ENCODE measurements at places on chromosomes 1 and 21.

DNA sequence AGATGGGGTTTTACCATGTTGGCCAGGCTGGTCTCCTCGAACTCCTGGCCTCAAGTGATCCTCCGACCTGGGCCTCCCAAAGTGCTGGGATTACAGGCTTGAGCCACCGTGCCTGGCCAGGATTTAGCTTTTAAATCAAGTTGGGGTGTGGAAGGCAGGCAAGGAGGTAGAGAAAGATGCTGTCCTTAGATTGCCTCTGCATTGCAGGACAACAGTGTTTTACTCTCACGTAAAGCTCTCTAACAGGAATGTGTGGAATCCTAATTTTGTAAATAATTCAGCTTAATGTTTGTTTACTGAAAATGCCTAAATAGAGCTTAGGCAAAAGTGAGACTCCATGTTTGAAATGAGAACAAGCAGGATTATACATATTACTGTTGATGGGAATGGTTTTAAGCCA is 29.5 kb upstream of the TGFB2 start:
- no peak for DNase-seq

- no peak for DNase-seq
Measured at GRCh38 chr1:166080967-166081870, 85.6 kb downstream of the FAM78B start.

- no peak for DNase-seq
Measured at GRCh38 chr1:57158604-57158998, 192.8 kb upstream of the C8B start.

DNA sequence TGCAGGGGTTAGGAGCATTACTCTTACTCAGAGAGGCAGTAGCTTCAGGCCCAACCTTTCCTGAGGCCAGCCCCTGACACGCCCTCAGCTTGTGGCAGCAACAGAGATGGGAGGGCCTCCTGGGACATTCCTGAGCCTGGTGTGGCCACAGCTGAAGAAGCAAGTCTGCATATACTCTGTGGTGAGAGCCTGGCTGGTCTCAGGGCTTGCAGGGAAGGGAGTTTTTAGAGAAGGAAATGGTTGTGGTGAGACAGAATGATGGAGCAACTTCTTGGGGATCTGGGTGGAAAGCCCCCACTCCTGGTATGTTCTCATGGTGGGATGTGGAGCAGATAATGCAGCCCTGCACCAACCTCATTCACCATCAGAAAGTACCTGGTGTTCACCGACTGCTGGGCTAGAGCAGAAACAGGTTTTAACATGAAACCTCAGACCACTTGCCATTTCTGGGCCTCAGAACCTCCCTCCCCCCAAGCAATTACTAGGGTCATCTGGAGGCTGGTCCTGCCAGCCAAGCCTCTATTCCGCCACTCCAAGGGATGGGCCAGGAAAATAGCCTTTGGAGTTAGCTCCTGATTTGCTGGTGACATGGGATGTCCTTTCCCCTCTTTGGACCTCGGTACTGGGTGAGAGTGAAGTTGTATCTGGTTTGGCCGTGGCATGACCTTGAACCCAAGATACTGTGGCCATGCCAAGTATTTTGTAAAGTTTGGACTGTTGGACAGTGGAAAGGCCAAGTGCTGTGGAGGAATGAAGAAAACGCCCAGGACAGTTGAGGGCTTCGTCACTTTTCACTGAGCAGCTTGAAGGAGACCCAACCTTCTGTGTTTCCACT is 28.1 kb upstream of the RNF19B start:
- no peak for DNase-seq

DNA sequence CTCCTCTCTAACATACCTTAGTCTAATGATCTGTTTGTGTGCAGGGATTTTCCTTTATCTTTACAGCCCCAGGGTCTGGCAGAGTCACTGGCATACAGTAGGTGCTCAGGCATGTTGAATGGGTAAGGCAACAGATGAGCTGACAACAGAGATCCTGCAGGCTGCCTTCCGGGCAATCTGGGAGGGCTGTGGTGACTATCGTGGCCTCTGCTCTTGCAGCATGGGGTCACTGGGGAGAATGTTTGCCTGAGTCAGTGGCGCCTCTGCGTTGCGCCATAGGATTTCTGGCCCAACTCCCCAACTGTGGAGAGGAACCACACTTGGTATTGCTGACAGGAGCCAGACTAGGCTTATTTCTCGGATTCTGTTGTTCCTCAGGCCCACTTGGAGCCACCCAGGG is 93.8 kb downstream of the LAMC2 start:
- DNase-seq: no peak

GRCh38 chr1:7007902-7008301 is 222.6 kb downstream of the CAMTA1 start:
- DNase-seq: no peak

DNA sequence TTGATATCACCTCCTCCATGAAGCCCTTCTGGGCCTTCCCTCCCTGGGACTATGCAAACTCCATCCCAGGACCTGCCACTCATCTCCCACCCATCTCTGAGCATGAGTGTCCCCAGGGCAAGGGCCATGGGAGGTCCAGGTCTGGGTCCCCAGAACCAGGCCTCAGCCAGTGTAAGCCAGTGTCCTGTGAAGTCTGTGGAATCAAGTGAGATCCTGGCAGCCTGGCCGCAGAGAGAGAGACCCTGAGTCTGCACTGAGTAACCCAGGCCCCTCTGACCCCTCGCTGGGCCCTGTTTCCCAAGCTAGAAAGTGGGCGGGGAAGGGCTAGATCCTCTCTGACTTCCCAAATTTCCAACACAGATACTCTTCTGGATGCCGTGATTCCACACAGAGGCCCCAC is 132.7 kb downstream of the DMRTB1 start:
- DNase-seq: no peak

- DNase-seq: no peak
Measured at GRCh38 chr1:48077795-48078222, 80.6 kb upstream of the TRABD2B start.

DNA sequence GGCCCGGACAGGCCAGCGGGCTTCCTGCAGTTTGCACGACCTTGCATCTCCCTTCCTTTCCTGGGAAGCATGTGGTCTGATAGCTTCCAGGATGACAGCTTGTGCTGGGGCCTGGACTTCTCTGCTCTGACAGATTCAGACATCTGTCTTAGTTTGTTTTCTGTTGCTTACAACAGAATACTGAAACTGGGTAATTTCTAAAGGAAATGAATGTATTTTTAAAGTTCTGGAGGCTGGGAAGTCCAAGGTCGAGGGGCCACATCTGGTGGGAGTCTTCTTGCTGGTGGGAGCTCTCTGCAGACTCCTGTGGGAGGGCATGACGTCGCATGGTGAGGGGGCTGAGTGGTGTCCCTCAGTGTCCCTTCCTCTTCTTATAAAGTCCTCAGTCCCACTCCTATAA is 35.3 kb upstream of the TENT5B start:
- no peak for DNase-seq

DNA sequence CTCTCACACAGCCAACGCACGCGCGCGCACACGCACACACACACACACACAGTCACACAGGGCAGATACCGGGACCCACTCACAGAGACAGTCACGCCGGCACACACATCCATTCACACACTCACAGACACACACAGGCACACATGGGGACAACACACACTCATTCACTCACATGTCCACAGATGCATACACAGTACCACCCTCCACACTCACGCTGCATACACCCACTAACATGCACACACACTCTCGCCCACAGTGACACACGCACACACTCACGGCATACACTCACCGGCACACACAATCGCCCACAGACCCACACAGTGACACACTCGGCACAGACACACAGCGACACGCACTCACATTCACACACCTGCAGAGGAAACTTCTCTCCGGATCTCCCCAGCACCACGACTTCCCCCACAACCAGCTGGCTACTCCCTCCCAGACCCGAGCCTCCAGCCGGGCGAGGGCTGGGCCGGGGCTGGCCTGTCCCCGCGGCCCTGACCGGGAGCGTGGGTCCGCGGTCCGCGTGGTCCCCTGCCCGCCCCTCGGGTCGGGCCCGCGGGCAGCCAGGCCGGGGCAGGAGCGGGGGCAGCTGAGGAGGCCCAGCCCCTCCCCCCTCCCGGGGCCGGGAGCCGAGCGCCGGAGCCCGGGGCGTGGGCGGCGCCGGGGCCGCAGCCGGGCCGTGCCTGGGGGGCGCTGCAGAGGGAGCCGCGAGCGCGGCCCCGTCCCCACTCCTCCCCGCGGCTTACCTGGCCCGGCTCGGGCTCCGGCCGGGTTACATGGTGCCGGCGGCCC is 552 bp downstream of the DLGAP3 start:
- DNase-seq: no peak

GRCh38 chr1:155063550-155064110 is at the start of gene EFNA4:
EFNA4 (plus strand) TSS chr1:155063740; CDS start chr1:155063824, 84 bp downstream.
- peak; percentile 55 for DNase-seq

DNA sequence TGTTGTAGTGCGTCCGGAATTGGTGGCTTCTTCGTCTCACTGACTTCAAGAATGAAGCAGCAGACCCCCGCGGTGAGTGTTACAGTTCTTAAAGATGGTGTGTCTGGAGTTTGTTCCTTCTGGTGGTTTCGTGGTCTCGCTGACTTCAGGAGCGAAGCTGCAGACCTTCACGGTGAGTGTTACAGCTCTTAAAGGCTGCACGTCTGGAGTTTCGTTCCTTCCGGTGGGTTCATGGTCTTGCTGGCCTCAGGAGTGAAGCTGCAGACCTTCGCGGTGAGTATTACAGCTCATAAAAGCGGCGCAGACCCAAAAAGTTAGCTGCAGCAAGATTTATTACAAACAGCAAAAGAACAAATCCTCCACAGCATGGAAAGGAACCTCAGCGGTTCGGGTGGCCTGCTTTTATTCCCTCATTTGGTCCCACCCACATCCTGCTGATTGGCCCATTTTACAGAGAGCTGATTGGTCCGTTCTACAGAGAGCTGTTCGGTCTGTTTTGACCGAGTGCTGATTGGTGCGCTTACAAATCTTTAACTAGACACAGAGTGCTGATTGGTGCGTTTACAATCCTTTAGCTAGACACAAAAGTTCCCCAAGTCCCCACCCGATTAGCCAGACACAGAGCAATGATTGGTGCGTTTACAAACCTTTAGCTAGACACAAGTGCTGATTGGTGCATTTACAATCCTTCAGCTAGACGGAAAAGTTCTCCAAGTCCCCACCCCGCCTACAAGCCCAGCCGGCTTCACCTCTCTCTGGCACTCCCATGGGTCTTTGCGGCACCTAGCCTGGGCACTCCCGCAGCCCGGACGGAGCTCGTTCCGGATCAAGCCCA is 49.6 kb upstream of the KRTAP19-8 start:
- DNase-seq: no peak

DNA sequence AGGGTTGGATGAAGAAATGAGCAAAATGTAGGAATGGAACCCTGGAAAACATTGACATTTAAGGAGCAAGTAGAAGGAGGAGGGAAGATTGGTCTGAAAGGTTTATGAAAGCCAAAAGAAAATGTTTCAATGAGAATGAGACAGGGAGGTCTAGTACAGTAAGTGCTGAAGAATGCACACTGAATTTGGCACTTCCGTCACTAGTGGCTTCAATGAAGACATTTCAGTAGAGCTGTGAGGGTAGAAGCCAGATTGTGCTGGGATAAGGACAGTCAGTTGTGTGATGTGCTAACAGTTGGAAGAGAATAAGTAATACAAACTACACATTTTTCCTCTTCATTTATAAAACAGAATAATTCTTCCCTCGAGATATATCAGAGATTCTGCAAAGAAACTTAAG is 17.1 kb downstream of the THEM4 start:
- DNase-seq: no peak

DNA sequence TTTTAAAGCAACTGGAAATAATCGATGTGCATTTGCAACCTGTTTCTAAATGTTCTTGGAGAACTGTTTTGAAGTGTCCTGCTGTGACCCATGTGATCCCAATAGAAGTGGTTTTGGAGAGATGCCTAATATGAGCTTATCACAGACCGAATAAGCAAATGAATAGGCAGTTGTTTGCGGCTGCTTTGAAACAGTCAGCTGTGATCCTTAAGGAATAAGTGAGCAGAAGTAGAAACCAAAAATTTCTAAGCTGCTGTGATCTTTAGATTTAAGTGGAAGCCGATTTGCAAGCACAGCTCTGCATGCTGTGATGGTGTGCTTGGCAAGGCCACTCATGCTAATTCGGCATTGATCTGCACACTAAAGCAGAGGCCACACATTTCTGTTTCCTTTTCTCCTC is 329.5 kb upstream of the DUSP10 start:
- DNase-seq: no peak

DNA sequence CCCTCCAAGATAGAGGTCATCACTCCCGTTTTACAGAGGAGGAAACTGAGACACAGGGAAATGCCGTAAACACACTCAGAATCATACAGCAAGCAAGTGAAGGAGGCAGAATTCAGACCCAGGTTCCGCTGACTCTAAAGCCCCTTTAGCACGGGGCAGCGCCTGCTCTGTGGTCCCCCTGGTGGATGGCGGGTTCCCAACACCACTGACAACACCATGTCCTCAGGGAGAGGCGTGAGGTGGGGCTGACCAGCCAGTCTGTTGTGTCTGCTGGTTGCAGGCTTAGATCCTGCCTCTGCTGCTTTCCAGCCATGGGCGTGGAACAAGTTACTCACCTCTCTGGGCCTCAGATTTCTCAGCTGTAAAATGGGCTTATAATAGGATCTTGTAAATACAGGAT is 617.3 kb downstream of the MATN1 start:
- no peak for DNase-seq

DNA sequence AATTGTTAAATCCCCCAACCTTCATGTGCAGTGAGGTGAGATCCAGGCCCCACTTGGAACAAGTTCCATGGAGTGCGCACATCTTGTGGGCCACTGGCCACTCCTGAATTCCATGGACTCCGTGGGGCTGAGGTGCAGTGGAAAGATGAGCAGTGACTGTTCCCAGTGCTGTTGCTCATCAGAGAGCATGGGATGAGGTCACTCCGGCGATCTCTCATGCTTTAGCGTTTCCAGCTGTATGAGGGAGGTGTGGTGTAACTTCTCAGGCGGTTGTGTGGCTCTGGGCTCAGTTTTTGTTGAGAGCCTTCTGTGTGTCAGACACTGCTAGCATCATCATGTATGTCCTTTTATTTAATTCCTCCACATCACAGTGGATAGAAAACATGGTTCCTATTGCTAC is 96.2 kb downstream of the GALNT2 start:
- no peak for DNase-seq

DNA sequence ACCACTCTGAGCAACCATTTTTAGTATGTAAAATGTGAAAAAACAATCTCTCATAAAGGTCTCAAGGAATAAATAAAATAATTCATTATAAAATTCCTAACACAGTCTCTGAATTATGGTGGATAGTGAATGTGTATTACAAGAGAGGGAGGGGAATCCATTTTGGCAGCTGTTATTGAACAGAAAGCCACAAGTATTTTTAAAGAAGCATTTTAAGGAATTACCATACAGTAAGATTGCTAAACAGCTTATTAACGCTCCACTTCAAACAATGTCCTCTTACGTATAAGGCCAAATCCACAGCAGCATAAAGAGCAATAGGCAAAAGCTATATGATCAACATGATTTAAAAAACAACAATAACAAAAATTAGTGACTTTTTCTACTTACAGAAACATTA is 18.4 kb downstream of the PIGK start:
- no peak for DNase-seq

DNA sequence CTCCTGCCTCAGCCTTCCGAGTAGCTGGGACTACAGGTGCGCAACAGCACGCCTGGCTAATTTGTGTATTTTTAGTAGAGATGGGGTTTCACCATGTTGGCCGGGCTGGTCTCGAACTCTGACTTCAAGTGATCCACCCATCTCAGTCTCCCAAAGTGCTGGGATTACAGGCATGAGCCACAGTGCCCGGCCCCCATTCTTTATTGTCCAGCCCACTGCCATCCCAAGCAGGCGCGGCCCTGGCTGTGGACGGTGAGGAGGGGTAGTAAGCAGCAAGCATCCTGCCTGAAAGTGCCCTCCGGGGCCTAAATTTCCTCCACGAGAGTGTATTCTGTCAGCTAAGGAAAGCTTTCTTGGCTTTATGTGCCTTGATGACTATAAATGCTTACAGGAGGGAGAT is 113.2 kb upstream of the CSF3R start:
- no peak for DNase-seq

All from hypothalamus (tissue), 51 donors.